Astrocyte of the hippocampus (primary cell): ENCODE measurements at places on chromosomes 1 and 21.

DNA sequence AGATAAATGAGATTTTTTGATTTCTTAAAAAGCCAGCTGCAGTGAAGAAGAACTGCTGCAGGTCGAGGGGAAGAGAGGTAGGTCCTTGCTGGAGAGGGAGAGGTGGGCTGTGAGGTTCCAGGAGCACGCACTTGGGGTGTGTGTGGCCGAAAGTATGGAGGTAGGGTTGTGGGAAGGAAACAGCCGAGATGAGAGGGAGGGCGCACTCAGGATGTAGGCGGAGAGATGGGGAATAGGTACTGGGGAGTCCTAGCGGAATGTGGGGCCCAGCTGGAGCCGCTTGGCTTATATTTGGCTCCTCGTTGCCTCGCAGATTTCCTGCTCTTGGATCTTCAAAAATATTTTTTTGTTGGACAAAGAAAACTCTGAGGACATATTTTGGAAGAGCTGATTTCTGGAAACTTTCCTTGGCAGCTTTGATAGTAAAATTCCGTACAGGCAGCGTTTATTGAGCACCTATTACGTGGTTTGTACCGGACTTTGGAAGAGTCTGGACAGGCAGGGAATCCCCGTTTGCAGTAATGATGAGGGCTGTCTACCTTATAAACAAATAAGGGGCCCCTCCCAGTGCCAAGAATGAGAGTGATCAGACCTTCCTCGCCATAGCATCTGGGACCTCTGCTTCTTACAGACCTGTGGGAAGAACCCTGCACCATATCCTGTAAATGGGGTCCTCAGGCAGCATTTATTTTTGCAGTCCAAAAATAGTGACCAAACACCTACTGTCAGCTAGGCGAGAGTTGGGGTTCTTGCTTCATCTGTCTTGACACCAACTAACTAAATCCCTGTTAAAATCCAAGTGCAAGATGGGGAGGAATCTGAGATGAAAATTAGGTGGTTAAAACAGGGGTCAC, 1.5 kb downstream of the LRRC8D start:
- DNase-seq = no peak

GRCh38 chr1:43973981-43974442, 748 bp upstream of the ATP6V0B start:
- DNase-seq = no peak

- DNase-seq = no peak
Observed at GRCh38 chr1:86906419-86906818, 7.5 kb downstream of the SELENOF start.

DNA sequence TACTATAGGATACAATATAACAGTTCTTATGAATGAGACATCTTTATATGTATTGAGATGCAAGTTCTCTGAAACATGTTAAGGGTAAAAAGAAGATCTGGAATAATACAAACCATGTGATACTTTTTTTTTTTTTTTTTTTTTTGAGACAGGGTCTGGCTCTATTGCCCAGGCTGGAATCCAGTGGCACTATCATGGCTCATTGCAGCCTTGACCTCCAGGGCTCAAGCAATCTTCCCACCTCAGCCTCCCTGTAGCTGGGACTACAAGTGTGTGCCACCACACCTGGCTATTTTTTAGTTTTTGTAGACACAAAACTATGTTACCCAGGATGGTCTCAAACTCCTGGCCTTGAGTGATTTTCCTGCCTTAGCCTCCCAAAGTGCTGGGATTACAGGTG, 22.1 kb upstream of the MCL1 start:
- DNase-seq = no peak
